ENCODE measurements at places on chromosomes 3 and 15. TPM values are rescaled to one million over a fixed set of nuclear protein-coding genes. Genes with fewer than 3 reads are reported as not detected.

The NR2C2 gene
- 16.7 TPM for total RNA-seq

The PLCH1 gene
- 0.97 TPM for total RNA-seq

The NRROS gene
- not detected for total RNA-seq

The OIP5 gene
- 13.3 TPM for total RNA-seq

The HIGD2B gene
- total RNA-seq: not detected

The CD86 gene
- total RNA-seq: not detected

The RNU5B-1 gene
- total RNA-seq: not detected

The GRK7 gene
- not detected for total RNA-seq

The CNTN4 gene
- total RNA-seq: not detected

All from A549 treated with GW870086 at 1 μM for 4 hours (cell line).